ENCODE measurements at places on chromosomes 7 and 10.
A peak's percentile ranks its signal among the peaks of the same experiment; 100 is the strongest.

- DNase-seq: no peak
These were observed 18.8 kb downstream of the FRMPD2 start for GRCh38 chr10:48255722-48256121.

DNA sequence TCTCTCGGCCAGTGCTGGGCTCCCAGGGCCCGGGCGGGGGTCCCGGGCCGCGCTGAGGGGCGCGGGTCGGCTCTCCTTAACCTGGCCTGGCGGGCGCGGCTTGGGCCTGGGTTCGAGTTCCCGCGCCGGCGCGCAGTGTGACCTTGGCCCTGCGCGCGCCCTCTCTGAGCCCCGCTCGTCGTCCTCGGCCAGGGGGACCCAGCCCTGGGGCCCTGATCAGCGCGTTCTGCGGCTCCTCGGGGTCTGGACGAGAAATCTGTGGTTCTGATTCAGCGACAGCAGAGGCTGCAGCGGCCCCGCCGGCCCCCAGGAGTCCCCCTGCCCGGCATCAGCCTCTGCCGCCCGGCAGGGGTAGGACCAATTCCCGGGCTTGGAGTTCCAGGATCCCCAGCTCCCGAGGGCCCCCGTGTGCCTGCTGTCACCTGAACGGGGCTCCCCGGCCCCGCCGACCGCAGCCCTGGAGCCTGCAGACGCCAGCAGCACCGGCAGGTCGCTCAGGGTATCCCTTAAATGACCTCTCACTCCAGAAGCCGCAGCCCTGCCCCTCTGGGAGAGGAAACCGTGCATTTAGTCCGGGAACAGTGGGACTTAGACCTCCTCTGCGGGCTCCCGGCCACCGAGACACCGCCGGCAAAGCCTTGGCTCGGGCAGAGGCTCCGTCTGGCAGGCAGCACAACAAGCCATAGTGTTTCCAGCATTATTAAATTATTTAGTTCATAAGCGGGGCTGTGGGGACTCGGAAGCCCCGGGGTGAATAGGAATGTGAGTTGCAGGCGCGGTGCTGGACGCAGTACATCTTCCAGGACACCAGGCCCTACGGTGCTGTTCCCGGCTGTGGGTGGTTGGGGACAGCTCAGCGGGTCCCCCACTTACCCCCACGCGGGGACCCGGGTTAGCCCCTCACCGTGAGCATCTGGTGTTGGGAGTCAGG, 572 bp downstream of the CHST12 start:
- peak; percentile 48 for DNase-seq

DNA sequence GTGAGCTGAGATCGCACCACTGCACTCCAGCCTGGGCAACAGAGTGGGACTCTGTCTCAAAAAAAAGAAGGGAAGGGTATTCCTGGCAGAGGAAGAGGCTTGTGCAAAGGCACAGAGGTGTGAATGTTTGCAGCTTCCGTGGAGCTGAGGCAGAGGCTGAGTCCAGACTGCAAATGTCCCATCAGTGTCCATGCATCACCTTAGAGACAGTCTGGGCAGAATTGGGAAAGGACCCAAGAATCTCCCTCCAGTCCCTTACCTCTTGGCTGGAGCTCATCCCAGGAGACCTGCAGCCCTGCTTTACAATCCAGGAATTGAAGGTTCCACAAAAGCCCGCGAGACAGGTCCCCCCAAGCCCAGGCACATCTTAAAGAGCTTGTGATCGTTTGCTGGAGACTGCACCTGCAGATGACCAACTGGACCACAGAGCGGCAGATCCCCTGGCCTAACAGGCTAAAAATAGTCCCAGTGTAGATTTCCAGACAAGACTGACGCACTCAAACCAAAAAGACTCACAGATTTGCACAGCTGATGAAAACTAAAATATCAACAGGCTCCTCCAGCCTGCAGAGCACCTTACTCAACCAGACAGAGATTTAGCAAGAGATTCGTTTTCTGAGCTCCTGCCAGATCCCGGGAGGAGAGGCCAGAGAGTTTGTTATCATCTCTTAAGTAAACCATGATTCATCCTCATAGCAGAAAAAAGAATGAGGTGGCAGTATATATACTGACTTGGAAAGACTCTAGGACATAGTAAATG, 22.9 kb upstream of the NANOS1 start:
- no peak for DNase-seq

DNA sequence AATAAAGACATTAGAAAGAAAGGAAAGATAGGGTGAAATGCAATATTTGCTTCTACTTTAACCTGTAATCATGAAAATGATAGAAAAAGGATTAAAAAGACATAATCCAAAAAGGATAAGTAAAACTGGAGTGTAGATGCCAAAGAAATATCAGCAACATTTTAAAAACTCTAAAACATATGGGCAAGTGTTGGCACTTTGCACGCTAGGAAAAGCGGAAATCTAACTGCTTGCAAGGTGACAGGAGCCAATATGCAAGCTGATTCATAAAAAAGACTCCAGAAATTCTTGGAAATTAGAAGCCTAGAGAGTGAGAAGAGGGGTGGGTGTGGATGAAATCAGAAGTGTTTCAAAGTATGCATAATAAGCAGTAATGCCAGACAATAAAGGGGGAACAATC, 161.1 kb downstream of the SEMA3E start:
- DNase-seq: no peak

GRCh38 chr10:119625570-119626280, 25.5 kb upstream of the BAG3 start:
- DNase-seq: peak; percentile 16

- DNase-seq: no peak
These were observed 31.7 kb upstream of the CASD1 start for GRCh38 chr7:94477878-94478277.

- DNase-seq: no peak
These were observed 85.5 kb downstream of the FAM53B start for GRCh38 chr10:124658591-124659242.

DNA sequence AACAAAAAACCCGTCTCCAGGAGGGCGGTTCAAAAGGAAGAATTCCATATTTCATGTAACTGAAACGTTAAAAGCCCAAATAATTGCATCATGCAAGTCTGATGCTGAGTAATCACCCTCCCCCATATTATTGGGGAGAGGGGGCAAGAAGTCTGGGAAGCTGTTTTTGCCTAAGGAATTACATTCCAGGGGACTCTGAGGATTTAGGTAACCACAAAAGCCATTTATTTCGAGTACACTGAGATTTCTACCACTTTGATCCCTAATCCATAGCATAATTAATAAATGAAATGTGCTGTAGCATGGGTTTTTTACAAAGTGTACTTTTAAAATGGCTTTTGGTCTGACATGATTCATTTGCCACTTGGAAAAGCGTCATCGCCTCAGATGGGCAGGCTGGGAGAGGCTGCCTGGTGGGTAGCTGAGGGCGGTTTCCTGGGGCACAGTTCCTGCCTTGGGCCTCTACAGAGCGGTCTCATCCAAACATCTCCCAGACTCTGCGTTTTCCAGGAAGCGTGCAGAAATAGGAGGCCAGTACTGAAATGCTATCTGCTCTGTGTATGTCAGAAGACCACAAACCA, 106.5 kb downstream of the TCF7L2 start:
- DNase-seq: no peak

DNA sequence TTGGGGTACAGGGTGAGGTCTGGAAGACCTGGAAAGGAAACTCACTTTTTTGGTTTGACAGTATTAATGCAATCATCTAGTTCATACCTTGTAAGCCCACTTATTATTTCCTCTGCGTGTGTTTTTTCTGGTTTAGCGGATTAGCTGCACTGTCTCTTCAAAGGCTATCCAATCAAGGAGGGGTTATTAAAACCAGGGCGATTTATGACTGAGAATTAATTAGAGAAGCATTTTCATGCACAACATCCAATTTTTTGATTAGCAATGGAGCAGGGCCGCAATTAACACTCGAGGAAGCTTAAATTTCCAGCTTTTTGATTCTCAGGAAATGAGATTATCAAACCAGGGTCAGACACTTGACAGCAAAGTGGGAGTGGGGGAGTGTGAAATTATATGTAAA, 248.9 kb downstream of the EXOC4 start:
- no peak for DNase-seq

- peak; percentile 72 for DNase-seq
These were observed 20.6 kb upstream of the USP6NL start for GRCh38 chr10:11631890-11632587.

DNA sequence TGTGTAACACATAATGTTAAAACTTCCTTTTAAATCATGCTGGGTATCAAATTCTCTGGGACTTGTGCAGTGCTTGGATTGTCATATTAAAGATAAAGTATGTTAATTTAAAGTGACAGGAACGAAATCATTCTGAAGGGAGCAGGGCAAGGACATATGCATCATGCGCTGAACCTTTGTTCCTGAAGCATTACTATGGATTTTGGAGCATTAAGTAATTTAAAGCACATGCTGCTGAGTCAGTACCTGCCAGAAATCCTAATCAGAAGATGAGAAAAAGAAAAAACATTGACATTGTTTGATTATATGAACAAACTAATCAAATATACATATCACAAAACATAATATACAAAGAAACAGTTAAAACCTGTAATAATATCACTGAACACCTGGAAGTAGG, 101.4 kb downstream of the MICU1 start:
- DNase-seq: no peak

- no peak for DNase-seq
These were observed 4.5 kb upstream of the DNMBP start for GRCh38 chr10:100014071-100014762.

DNA sequence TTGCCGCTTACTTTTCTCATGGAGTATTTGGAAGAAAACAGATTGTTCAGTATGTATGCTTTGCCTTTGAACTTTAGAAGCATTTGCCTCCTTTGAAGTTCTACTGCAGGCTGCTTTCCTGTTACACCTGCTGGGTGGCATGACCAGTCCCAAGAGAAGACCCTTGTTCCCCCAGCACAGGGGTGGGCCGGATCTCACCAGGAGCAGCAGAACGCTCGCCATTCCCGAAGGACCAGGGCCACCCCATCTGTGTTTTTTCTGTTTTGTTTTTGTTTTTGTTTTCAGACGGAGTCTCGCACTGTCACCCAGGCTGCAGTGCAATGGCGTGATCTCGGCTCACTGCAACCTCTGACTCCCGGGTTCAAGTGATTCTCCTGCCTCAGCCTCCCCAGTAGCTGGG, 493.6 kb downstream of the PTPRN2 start:
- no peak for DNase-seq

- no peak for DNase-seq
These were observed 206.3 kb downstream of the MDFIC start for GRCh38 chr7:115128154-115128553.

- DNase-seq: no peak
These were observed 77.1 kb downstream of the NRF1 start for GRCh38 chr7:129688503-129689222.

GRCh38 chr7:129163875-129164544, 19.5 kb downstream of the TSPAN33 start:
- DNase-seq: peak; percentile 37

- DNase-seq: no peak
These were observed 7.7 kb downstream of the ACSM6 start for GRCh38 chr10:95201736-95202135.

DNA sequence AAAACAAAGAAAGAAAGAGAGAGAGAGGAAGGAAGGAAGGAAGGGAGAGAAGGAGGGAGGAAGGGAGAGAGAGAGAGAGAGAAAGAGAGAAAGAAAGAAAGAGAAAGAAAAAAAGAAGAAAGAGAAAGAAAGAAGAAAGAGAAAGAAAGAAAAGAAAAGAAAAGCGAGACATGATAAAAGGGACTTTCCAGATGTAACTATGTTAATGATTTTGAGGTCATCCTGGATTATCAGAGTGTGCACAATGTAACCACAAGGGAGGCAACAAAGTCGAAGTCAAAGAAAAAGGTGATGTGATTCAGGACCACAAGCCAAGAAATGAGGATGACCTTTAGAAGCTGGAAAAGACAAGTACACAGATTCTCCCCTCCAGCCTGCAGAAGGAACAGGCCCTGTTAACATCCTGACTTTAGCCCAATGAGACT, 48.9 kb upstream of the PAX2 start:
- peak; percentile 32 for DNase-seq

- DNase-seq: no peak
These were observed 176.9 kb downstream of the CHN2 start for GRCh38 chr7:29371472-29371871.

DNA sequence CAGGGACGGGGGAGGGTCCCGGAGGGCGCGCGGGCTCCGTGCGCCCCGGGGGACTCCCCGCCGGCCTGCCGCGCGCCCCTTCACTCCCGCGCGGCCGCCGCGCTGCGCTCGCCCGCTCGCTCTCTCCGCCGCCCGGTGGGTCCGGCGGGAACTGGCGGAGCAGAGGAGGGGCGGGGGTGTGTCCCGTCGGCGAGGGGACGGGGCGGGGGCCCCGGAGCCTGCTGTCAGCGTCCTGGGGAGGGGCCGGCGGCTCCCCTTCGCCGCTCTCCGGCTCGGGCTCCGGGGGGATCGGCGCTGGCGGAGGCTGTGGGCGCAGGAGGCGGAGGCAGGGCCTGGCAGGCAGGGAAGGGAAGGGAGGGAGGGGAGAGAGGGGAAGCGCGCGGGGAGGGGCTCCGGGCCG, at the start of gene SH3PXD2A:
SH3PXD2A (minus strand) TSS at position 153 of the 400 bp plus-strand sequence. CDS start 310 bp downstream, outside the sequence.
- DNase-seq: peak; percentile 28

- DNase-seq: no peak
These were observed 134.6 kb downstream of the ZNF467 start for GRCh38 chr7:149638566-149639320.

GRCh38 chr7:20164425-20165145, 52.6 kb downstream of the MACC1 start:
- DNase-seq: no peak

DNA sequence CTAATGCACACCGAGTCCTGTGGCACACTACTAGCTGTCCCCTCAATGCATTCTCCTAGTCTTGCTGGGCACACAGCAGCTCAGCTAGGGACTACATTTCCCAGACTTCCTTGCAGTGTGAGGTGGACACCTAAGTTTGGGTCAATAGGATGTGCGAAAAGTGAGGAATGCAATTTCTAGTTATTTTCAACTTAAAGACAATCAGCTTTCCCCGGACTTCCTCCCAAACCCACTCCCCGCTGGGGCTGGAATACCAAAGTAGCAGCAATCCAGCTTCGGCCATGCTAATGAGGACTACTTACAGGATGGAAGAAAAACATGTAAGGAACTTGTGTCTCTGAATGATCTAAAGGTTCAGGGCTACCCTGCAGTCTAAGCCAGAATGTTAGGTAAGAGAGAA, 286.4 kb upstream of the LRRN3 start:
- no peak for DNase-seq

DNA sequence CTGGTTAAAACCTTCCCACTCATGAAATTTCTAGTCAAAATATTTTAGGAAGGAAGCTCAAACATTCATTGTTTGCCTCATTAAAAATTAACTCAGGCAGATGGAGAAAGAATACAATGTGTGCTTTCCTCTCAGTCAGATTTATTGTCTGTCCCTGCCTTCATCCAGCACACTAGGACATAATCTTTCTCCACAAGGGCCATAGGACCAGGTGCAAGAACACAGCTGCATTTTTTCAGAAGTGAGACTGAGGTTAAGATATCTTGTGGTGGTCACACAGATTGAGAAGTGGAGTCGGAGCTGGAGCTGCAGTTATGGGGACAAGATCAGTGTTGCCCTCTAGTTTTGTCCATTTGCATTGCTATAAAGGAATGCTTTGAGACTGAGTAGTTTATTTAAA, 666.3 kb downstream of the CCSER2 start:
- DNase-seq: no peak

DNA sequence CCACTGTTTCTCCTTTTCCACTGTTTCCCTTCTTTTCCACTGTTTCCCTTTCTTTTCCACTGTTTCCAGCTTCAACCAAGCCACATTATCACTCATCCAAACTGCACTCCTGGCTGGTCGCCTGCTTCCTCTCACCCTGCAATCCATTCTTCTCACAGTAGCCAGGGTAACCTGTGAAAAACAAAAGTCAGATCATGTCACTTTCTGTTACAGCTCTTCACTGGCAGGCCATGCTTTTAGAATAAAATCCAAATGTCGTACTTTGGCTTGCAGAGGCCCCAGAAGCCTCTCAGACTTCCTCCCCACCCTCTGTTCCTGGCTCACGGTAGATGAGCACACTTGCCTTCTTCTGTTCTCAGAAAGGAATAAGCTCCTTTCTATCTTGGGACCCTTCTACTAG, 33.9 kb downstream of the STARD3NL start:
- no peak for DNase-seq

All from activated CD8-positive, alpha-beta T cell treated with anti-CD3 and anti-CD28 coated beads for 36 hours (primary cell).